Sigmoid colon (tissue), 7 donors: ENCODE measurements at places on chromosomes 13 and 19. TPM values are rescaled to one million over a fixed set of nuclear protein-coding genes. Genes with fewer than 3 reads are reported as not detected.

DNA sequence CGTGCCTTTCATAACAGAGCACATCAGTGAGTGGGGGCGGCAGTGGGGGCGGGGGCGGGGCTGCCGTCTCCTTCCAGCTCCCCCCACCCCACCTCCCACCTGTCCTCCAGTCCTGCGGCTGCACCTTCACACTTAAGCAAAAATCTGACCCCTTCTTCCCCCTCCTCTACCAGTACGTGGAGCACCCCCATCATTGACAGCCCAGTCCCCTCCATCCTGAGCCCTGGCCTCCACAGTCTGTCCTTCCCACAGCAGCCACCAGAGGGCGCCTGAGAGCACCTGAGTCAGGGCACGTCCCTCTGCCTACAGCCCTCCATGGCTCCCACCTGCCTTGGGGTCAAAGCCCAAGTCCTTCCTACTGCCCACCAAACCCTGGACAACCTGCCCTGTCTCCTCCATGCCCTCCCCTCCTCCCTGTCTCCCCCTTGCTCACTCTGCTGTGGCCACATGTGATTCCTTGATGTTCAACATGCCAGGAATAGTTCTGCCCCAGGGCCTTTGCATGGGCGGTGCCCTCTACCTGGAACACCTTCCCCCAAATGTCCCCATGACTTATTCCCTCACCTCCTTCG is 4.0 kb downstream of the EBI3 start:
- DNase-seq, result no peak
- no peaks in the 10 kb centered on the region for H3K36me3 ChIP-seq
- no peak overlapping the region for H3K27ac ChIP-seq
- no peaks in the 10 kb centered on the region for H3K4me1 ChIP-seq

- no peaks in the 10 kb centered on the region for H3K27me3 ChIP-seq
- no peak for DNase-seq
- no peak overlapping the region for H3K4me3 ChIP-seq
- H3K4me1 ChIP-seq, result no peaks in the 10 kb centered on the region
Observed at GRCh38 chr19:7004313-7004931, 16.8 kb downstream of the MBD3L2B start.

DNA sequence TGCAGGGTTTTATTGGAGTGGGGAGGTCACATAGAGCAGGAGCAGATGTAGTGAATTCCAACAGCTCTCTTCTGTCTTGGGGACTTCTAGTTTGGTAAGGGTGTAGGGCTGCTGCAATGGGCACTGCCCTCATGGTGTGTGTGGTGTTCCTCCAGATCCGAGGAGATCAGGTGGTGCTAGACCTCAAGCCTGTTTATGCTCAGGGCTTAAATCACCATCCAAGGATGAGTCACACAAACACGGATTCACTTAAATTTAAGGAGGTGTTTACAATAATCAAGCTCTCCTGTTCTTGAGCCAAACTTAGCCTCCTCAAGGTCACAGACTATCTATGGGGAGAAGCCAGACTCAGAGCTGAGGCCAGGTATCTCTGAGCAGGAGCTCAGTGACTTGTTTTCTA is 23.0 kb downstream of the HS6ST3 start:
- H3K27ac ChIP-seq, result no peak overlapping the region
- DNase-seq, result no peak
- H3K4me1 ChIP-seq, result no peaks in the 10 kb centered on the region
- no peaks in the 10 kb centered on the region for H3K36me3 ChIP-seq
- no peak overlapping the region for H3K4me3 ChIP-seq

Gene HCN2
- polyA plus RNA-seq, result 0.39 TPM

Gene FLT3LG
- polyA plus RNA-seq, result 2.1 TPM

Gene EXOC3L2
- polyA plus RNA-seq, result 0.69 TPM

DNA sequence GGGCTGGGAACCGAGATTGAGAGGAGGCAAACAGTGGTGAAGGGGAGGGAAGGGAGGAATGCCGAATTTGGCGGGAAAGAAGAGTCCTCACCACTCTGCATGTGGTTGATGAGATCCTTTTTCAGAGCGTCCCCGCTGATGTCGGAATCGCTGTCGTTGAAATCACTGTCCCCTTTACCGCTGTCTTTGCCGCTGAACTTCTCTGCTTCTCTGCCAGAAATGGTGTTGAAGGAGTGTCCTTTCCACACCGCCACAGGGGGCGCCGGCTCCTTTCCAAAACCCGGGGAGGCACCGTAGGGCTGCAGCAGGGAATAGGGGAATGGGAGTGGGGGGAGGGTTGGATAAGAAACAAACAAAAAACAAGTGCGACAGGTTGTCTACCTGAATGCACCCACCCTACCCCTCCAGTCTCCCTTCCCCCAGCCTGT is 3.1 kb downstream of the PCDH8 start:
- no peak overlapping the region for H3K27ac ChIP-seq
- H3K4me3 ChIP-seq, result no peak overlapping the region
- H3K4me1 ChIP-seq, result peaks cover 22% of the 10 kb centered on the region
- no peaks in the 10 kb centered on the region for H3K36me3 ChIP-seq
- DNase-seq, result no peak

DNA sequence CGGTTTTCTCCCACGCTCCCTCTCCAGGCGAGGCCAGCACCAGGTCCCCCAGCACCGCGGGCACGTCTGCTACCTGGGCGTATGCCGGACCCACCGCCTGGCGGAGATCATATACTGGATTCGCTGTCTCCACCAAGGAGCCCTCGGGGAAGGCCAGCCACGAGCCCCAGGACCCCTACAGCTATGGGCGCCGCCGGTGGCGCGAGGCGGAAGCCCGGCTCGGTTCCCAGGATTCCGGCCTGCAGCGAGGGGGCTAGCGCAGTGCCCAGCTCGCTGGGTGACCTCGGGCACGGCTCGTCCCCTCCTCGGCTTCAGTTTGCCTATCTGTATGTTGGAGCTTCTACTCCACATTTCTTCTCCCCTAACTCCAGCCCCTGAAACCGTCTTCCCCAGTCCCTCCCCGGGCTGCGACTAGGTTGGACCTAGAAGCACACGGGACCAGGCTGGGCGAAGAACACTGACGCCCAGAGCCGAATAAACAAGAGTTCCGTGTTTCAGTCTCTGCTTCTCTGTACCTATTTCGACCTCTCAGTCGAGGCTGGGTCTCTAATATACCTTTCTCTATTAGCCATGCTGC is 749 bp upstream of the CPT1C start:
- peaks cover 31% of the 10 kb centered on the region for H3K27me3 ChIP-seq
- H3K4me1 ChIP-seq, result peaks cover 24% of the 10 kb centered on the region
- no peak for DNase-seq
- peaks cover 1% of the 10 kb centered on the region for H3K36me3 ChIP-seq
- peak overlapping the region; percentile 62 for H3K27ac ChIP-seq
- H3K4me3 ChIP-seq, result peak overlapping the region; percentile 46

DNA sequence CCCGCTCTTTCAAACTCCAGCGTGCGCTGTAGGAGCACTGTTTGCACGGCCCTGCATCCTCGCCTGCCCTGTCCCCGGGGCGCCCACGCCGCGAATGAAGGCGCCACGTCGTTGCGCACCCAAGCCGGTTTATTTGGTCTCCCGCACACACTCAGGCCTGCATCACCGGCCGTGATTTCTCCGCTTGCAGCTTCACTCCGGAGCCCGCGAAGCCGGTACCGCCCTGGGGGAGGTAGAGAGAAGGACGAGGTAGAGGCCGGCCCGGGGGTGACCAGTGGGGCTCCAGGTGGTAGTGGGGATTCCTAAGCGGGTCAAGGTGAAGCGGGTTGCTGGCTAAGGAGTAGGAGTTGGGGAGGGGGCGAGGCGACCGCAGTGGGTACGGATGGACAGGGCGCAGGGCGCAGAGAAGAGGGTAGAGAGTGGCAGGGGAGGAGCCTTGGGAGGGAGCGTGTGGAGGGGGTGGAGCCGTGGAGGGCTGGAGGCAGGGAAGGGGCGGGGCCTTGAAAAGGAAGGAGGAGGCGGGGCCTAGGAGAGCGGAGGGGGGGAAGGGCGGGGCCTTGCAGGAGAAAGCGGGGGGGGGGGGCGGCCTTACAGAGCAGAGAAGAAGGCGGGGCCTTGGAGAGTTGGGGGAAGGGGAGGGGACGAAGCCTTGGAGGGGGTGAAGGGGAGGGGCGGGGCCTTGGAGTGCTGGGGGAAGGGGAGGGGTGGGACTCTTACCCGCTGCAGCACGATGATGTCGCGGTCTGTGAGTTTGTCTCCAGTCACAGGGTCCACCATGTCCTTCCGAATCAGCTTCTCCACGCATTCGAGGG is 24.6 kb downstream of the NOSIP start:
- H3K27me3 ChIP-seq, result no peaks in the 10 kb centered on the region
- H3K36me3 ChIP-seq, result peaks cover 16% of the 10 kb centered on the region
- DNase-seq, result peak; percentile 91
- H3K27ac ChIP-seq, result peak overlapping the region; percentile 72
- H3K4me3 ChIP-seq, result peak overlapping the region; percentile 31
- H3K4me1 ChIP-seq, result no peaks in the 10 kb centered on the region
